ENCODE measurements at places on chromosomes 16 and 17.

GRCh38 chr17:17772231-17772630 is 64.6 kb downstream of the SREBF1 start:
- DNase-seq: no peak

- DNase-seq: no peak
Observed at GRCh38 chr17:81991684-81992305, 14.4 kb downstream of the ASPSCR1 start.

- no peak for DNase-seq
Observed at GRCh38 chr16:27847030-27847550, 216.4 kb downstream of the GSG1L start.

- DNase-seq: no peak
Observed at GRCh38 chr16:14335297-14335696, 264.2 kb downstream of the MRTFB start.

GRCh38 chr17:18027280-18027679 is 11.7 kb downstream of the ATPAF2 start:
- DNase-seq: no peak

GRCh38 chr17:20948984-20949777 is 93.6 kb downstream of the USP22 start:
- DNase-seq: no peak

DNA sequence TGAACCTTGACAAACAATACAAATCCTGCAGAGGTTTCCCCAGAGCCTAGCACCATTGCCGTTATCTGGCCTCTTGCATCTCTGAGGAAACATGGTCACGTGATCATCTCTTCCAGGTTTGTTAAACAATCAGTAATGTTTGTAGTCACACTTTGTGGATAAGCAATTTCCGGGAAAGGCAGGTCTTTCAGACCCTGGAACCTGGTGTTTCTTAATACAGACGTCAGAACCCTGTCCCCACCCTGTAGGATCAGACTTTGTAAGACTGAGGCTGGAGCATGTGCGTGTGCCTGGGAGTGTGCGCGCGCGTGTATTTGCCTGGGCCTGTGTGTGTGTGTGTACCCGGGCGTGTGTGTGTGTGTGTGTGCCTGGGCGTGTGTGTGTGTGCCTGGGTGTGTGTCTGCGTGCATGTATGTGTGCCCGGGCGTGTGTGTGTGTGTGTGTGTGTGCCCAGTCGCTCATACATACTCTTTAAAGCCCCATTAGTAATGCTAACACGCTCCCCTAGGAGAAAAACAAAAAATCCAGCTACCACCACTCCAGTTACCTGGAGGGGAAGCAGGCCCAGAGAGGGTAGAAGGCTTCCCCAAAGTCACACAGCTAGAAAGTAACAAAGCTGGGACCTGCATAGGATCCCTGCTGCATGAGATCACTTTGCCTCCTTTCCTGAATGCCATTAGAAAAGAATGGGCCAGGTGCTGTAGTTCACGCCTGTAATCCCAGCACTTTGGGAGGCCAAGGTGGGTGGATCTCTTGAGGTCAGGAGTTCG is 5.3 kb downstream of the CTNS start:
- DNase-seq: no peak

DNA sequence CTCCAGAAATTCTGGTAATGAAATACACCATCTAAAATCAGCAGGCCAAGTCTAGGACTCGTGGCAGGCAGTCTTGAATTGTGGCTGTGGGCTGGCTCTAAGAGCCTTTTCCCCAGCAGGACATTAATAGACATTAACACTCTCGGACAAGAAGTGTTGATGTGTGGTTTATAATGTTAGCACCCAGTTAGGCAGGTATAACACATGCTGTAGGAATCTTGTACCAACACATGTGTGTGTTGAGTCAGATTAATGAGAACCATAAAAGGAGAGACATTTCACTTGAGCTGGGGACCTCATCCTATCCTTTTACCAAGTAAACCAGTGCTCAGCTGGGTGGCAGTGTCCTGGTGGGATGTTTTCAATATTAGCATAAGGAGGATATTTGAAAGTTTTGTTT is 264.5 kb downstream of the FTO start:
- DNase-seq: no peak

- DNase-seq: no peak
Observed at GRCh38 chr16:67023689-67024088, 5.3 kb upstream of the CBFB start.

DNA sequence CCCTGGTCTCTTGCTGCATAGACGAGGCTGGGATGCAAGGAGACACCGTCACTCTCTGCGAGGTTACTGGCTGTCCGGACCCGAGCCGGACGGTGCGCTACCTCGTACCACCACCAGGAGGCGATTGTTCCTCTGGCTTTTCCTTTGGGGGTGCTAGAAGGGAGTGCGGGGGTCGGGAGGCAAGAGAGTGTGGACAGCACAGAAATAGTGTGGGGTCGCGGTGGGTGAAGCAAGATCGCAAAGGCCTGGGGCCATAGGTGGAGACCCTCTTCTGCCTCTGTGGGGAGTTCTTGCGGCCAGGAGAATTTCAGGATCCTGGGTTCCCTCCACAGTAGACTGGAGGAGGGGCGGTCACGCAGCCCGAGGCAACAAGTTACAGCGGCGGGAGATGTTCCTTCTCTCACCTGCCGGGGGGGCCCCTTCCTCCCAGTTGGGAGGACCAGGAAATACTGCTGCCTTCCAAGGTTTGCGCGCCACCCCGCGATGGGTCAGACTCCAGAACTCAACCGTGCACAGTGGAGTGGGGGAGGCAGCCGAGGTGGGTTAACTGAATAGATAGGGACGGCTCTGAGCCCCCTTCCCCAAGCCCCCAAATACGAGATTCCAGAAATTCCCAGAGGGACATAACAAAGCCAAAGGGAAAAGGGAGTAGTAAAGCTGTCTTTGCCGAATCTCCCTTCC is 6.9 kb downstream of the PHOSPHO1 start:
- DNase-seq: peak; percentile 82

- no peak for DNase-seq
Observed at GRCh38 chr16:4060823-4061222, 55.4 kb downstream of the ADCY9 start.

DNA sequence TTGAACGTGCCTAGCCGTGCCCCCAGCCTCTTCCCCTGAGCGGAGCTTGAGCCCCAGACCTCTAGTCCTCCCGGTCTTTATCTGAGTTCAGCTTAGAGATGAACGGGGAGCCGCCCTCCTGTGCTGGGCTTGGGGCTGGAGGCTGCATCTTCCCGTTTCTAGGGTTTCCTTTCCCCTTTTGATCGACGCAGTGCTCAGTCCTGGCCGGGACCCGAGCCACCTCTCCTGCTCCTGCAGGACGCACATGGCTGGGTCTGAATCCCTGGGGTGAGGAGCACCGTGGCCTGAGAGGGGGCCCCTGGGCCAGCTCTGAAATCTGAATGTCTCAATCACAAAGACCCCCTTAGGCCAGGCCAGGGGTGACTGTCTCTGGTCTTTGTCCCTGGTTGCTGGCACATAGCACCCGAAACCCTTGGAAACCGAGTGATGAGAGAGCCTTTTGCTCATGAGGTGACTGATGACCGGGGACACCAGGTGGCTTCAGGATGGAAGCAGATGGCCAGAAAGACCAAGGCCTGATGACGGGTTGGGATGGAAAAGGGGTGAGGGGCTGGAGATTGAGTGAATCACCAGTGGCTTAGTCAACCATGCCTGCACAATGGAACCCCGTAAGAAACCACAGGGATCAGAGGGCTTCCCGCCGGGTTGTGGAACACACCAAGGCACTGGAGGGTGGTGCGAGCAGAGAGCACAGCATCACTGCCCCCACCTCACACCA is 724 bp downstream of the GAA start:
- DNase-seq: no peak

DNA sequence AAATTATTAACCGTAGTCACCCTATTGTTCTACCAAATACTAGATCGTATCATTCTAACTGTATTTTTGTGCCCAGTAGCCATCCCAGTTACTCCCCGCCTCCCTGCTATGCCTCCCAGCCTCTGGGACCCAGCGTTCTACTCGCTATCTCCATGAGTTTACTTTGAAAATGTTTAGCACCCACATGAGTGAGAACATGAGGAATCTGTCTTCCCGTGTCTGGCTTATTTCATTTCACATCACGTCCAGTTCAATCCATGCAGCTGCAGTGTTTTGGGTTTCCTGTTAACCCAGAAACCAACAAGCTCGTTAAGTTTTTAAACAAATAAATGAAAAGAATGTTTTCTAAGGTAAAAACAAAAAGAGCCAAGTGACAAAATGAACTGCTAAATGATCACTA is 82.1 kb downstream of the VPS53 start:
- DNase-seq: no peak

DNA sequence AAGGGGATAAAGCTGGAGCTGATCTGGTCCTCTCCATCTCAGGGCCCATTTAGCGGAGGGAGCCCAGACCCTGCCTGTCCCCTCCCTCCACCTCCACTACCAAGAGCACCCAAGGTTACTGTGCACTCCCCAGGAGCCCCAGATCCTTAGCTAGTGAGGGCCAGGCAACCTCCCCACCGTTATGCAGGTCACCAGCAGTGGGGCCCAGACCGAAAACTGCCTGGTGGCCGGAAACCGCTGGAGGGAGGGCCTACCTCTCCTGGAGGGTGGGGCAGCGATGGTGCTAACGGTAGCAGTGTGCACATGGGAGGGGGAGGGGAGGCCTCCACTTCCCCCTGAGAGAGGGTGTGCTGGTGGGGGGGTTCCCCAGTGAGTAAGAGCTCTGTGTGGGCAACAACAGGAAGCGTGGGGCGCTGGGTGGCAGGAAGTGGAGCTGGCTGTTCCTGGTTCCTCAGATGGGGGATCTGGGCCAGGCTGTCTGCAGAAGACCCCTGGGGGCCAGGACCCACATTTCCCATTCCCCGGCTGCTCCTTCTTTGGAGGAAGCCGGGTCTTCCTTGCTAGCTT is 4.4 kb downstream of the FMNL1 start:
- DNase-seq: peak; percentile 93

GRCh38 chr16:13823501-13823900 is 96.5 kb upstream of the ERCC4 start:
- DNase-seq: no peak

GRCh38 chr16:28103516-28104170 is 40.1 kb upstream of the GSG1L start:
- DNase-seq: no peak

- no peak for DNase-seq
Observed at GRCh38 chr17:977166-977565, 2.4 kb downstream of the NXN start.

- peak; percentile 37 for DNase-seq
Observed at GRCh38 chr16:89093602-89094251, at the start of gene ACSF3. ACSF3 (plus strand) TSS chr16:89093852; CDS start chr16:89100682, 6,830 bp downstream.

Data from naive thymus-derived CD8-positive, alpha-beta T cell (primary cell).